Activated CD8-positive, alpha-beta memory T cell treated with anti-CD3 and anti-CD28 coated beads for 48 hours (primary cell): ENCODE measurements at places on chromosomes 7 and 10.

GRCh38 chr7:20197837-20198236, 19.3 kb downstream of the MACC1 start:
- DNase-seq = no peak

GRCh38 chr10:115829521-115830205, 443.3 kb downstream of the GFRA1 start:
- DNase-seq = no peak

- DNase-seq = no peak
These were observed 85.4 kb upstream of the PHYHIPL start for GRCh38 chr10:59090817-59091622.

GRCh38 chr10:96632974-96633710, 46.3 kb upstream of the TM9SF3 start:
- DNase-seq = no peak

- DNase-seq = no peak
These were observed 60.3 kb downstream of the COBL start for GRCh38 chr7:51256209-51256781.

GRCh38 chr10:46992803-46993561, 81.8 kb downstream of the PTPN20 start:
- DNase-seq = no peak

DNA sequence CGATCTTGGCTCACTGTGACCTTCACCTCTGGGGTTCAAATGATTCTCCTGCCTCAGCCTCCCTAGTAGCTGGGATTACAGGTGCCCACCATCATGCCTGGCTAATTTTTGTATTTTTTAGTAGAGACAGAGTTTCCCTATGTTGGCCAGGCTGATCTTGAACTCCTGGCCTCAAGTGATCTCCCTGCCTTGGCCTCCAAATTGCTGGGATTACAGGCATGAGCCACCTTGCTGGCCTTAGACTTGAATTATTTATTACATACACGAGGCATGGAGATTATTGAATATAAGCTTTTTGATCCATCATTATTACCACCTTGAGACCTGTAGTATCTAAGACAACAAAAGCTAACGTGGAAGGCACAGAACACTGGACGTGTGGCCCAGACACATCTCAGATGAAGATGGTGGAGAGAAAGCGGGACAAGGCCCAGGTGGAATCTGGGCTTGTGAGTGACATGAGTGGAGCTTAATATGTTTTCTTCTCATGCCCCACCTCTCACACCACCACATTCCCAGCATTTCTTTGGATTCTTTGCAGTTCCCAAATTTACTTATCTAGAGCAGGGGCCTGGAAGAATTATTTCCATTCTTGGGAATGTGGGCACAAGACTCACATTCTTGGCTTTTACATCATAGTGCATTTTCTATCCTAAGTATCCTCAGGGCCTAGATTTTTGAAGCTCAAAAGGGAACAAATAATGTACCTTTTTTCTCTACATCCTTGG, 76.6 kb downstream of the SUGCT start:
- no peak for DNase-seq

GRCh38 chr7:39102234-39102633, 124.5 kb downstream of the POU6F2 start:
- no peak for DNase-seq

- no peak for DNase-seq
These were observed 20.3 kb downstream of the PSAP start for GRCh38 chr10:71830726-71831125.

GRCh38 chr10:33388785-33389184, 54.3 kb upstream of the NRP1 start:
- no peak for DNase-seq

GRCh38 chr10:43931308-43931930, 282.7 kb upstream of the ZNF32 start:
- no peak for DNase-seq

- DNase-seq = no peak
These were observed 636.8 kb downstream of the ETV1 start for GRCh38 chr7:13352677-13353076.

- DNase-seq = no peak
These were observed 30.5 kb downstream of the EBF3 start for GRCh38 chr10:129933456-129934092.

- DNase-seq = no peak
These were observed 101.4 kb downstream of the MICU1 start for GRCh38 chr10:72524489-72524888.

- no peak for DNase-seq
These were observed 25.0 kb downstream of the ZPBP start for GRCh38 chr7:50068026-50068425.

- no peak for DNase-seq
These were observed 13.6 kb upstream of the SVIL start for GRCh38 chr10:29648114-29648982.

DNA sequence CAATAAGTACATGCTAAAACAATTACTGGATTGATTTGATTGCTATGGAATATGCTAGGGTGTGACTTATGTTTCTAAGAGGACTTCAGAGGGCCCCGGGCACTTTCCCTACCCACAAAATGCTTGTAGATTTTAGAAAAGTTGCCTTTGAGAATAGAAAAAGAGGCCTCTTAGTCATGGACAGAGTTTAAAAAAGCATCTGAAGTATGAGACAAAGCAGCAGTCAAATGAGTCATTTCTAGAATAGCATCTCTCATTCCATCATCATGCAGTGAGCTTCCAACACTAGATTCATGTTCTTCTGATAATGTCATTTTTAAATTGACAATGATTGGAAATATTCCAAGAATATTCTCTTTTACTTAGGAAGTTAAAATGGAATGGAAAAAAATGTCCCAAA, 675.1 kb upstream of the PCDH15 start:
- DNase-seq = no peak

- no peak for DNase-seq
These were observed 5.0 kb upstream of the PAXIP1 start for GRCh38 chr7:155007947-155008346.

DNA sequence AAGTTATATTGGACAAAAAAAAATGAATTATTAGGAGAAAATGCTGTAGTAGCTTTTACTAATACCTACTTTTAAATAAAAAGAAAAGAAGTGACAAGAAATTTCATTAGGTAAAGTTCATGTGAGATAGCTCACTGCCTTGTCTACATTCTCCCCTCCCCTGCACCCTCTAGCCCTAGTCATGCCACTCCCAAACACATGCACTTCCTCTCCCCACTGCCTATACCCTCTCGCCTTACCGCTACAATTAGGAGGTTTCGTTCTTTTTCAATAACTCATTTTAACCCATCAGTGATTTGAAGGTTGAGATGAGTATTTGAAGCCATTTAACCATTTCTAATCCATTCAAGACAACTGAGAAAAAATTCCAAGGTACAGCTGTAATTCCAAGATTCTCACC, 75.3 kb downstream of the HIBADH start:
- DNase-seq = no peak

DNA sequence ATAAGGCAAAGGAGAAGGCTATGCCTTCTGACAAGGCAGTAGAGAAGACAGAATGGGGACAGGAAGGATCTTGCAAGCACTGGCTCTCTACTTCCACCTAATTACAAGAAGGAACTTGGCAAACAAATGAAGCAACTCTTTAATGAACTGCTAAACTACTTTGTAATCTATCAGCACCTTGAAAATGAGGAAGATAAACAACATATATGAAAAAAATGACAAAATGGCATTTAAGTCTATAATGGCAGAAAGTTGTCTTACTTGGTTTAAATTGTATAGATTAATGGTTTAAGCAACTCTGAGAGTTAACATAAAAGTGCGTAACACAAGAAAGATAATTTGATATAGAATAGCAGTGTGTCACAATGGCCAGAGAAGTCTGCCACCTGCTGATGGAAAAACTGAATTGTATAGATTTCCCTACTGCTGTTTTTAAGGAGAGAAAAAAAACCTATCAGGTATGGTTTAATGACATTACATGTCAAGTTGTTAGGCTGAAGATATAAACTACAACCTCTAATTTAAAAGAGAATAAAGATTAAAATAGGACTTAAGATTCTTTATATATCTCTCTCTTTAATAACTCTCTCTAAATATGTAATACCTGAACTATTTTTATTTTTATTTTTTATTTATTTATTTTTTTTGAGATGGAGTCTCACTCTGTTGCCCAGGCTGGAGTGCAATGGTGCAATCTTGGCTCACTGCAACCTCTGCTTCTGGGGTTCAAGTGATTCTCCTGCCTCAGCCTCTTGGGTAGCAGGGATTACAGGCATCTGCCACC, 11.8 kb downstream of the NT5C3A start:
- DNase-seq = no peak

DNA sequence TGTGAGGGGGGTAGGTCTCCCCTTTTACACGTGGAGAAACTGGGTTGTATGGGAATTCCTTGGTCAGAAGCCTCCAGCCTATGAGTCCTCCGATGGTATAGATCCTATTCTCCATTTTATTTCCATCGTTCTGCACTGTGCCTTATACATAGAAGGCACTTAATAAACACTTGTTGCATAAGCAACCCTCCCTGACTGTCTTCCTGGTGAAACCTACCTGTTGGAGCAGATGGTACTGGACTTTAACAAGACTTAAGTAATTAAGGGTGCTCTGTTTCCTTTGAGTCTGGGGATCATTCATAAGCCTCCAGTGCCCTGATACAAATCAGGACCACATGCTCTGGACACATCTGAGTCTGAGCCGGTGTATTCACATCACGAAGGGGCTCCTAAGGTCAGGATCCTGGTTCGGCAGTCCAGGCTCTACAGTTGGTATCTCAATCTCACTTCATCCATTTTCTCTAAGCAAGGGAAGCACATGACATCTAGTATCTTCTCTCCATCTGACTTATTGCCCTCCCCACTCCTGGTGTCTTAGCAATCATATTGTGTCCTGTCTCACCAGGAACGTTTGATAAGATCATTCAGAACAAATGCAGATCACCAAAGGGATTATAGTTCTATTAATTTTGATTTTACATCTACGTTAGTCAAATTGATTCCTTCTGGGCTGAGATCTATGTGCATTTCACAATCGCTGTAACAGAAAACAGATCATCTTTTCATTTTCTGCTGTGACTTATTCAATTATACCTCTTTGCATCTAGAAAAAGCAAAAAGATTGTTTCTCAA, 22.8 kb upstream of the EZH2 start:
- DNase-seq = no peak

DNA sequence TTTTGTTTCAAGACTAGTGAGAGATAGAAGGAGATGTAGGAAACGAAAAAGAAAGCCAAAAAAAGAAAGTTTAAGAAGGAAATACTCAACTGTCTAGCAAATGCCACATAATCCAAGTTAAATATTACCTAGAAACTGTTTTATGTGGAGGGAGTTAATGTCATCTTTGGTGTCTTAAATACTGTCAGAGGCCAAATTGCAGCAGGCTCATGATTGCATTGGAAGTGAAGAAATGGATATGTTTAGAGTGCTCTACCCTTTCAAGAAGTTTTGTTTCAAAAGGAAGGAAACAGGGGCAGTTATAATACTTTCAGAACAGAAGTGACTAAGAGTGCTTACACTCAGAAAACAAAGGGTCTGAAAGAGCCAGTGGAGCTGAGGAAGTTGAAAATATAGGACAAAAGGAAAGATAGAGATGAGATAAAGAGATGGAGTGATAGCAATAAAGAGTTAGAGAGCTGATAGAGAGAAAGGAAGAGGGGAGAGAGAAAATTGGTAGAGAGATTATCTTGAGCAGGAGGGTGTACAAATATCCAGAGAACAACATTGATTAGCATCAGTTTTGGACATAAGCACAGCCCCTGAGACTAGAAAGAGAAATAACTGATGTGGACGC, 28.0 kb upstream of the GNAI1 start:
- no peak for DNase-seq

DNA sequence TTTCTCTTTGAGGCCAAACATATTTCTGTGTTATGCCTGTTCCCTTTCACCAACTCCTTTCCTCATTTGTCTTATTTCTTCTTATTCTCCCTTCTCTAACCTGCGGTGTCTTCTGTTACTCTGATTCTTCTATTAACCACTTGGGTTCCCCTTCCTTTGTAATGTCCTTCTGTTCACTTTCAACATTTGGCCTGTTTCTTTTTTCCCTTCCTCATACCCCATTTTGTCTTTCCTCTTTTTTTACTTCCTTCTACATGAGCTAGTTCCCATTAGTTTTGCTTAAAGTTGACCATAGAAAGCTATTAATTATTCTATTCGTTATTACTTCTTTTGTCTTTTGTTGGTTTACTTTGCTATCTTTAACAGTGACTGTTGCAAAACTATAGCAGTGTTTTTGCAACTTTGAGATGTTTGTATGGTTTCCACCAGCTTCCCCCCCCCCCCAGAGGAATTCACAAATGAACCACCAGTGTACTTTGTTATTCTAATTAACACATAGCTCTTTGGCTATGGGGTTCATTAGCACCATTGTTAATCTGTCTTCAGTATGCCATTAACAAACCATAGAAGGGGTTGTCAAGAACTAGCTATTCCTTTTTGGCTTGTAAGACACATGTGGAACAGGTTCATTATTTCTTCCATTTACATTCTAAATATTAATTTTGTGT, 2.9 kb downstream of the LRGUK start:
- DNase-seq = no peak

DNA sequence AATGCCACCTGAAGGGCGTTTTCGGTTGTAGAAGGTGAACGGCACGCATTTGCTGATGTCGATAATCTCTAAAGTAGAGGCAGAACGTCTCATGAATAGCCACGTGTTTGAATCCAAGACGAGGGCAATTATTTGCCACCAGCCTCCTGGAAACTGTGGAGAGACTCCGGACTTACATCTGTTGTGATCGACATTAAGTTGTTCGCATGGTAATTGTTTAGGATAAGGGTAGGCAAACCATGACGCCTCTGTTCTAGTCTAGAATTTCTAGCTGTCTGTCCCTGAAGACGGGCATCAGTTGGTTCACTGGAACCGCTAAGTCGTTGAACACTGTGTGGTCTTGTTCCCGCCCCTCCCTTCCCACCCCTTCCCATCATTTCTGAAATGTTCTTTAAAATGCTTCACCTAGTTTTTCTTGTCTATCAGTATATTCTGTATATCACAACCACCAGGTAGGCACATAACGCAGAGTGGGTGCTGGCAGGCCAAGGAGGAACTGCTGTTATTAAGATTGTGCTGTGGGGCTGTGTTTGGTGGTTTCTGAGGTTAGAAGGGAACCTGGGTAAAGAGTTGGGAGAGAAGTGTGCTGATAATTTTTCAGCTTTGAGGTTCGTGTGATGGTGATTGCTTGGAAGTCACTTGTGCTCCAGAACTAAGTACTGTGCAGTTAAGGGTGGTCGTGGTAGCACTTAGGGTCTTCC, 1.2 kb downstream of the UBE3C start:
- DNase-seq = no peak

- no peak for DNase-seq
These were observed 100.0 kb upstream of the PRR15 start for GRCh38 chr7:29463504-29464158.

DNA sequence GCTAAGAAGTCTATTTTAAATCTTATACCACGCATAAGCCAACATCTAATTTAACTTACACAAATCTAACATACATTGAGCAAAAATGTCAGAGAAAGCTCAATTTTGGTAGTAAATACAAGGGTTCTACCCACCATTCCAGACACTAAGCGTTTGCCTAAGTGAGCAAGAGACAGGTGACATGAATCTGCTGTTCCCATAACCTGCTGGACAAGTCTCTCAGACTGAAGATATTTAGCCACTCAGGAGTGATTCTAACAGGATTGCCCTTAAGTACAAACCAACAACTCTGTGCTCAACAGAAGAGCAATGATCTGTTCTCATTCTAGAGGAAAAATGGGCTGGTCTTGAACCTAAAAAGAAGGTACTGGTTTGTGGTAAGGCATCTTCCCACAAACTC, 18.8 kb downstream of the EZH2 start:
- no peak for DNase-seq
